HFFc6 (cell line): ENCODE measurements at places on chromosomes 6 and 20.

GRCh38 chr20:13042458-13042794, 33.7 kb downstream of the SPTLC3 start:
- no peaks in the 10 kb centered on the region; the same call in 1 of the 2 replicates for H3K27me3 ChIP-seq
- no peak overlapping the region for H3K4me3 ChIP-seq
- no peaks in the 10 kb centered on the region for H3K4me1 ChIP-seq
- DNase-seq, result no peak
- no peaks in the 10 kb centered on the region for H3K36me3 ChIP-seq
- H3K27ac ChIP-seq, result no peak overlapping the region

- H3K4me3 ChIP-seq, result peak overlapping the region; percentile 23; the same call in 1 of the 2 replicates
- DNase-seq, result peak; percentile 63
- H3K27ac ChIP-seq, result peak overlapping the region; percentile 66
- no peaks in the 10 kb centered on the region for H3K27me3 ChIP-seq
- peaks cover 6% of the 10 kb centered on the region for H3K36me3 ChIP-seq
Measured at GRCh38 chr6:81241126-81242041, 511.1 kb downstream of the TENT5A start.

- no peaks in the 10 kb centered on the region for H3K4me1 ChIP-seq
- H3K27ac ChIP-seq, result no peak overlapping the region
- no peak for DNase-seq
- no peaks in the 10 kb centered on the region for H3K36me3 ChIP-seq
- H3K4me3 ChIP-seq, result no peak overlapping the region
- no peaks in the 10 kb centered on the region for H3K27me3 ChIP-seq
Measured at GRCh38 chr6:162468326-162468725, 259.2 kb downstream of the PRKN start.

DNA sequence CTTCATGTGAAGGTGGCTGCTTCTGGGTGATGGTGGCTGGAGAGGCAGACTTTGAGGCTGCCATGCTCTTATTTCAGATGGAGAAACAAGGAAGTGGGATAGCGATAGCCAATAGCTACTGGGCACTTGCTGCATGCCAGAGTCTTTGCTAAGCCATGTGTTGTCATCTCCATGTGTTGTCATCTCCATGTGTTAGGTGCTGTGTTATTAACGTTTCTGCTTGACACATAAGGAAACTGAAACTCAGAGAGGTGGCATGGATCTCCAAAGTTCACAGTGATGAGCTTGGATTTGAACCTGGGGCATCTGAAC, 16.9 kb downstream of the KIAA1755 start:
- H3K4me1 ChIP-seq, result no peaks in the 10 kb centered on the region
- no peak for DNase-seq
- H3K36me3 ChIP-seq, result peaks cover 40% of the 10 kb centered on the region
- H3K4me3 ChIP-seq, result no peak overlapping the region
- H3K27ac ChIP-seq, result no peak overlapping the region
- H3K27me3 ChIP-seq, result peaks cover 12% of the 10 kb centered on the region
